ENCODE measurements at places on chromosomes 13 and 19.
A peak's percentile ranks its signal among the peaks of the same experiment; 100 is the strongest.

GRCh38 chr13:49046519-49046918 lies 70.8 kb downstream of the FNDC3A start:
- DNase-seq, result no peak

GRCh38 chr13:74904556-74904955 lies 577.4 kb downstream of the TBC1D4 start:
- DNase-seq, result no peak

DNA sequence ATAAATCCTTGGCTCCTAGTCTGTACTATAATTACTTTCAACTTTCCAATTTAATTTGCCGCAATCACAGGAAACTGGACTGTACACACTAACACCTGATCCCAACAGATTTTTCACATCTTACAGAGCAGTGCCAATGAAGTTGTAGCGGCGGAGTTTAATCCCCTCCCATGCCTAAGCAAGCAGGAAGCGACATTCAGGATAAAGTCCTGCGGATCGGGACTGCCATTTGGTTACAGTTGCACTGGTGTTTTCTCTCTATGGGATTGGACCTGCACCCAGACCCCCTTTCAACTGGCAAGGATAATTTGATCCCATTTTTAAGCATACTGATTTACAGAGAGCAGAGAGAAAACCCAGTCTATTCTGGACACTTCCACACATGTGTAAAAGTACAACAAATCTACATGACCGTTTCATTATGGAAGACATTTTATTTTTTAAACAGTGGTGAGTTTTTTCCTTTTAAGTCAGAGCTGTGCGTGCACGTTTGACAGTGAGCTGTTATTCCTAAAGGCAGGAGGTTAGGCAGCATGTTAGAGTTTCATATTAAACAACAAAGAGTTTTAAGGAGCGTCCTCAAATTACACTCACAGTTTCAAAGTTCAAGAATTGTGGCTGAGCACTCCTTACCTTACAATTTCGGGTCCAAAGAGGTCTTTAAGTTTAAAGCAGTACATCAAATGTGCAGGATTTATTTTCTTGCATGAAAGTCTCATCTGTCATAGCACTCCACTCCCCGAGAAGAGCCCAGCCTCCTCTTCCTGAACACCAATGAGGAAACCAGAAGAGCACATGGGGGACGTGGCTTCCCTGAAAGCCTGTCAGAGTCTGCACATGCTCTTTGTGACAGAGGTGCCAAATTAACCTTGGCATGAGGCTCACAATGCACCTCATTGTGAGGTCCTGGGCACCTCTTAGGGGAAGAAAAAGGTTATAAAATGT lies 141.6 kb upstream of the RFC3 start:
- peak; percentile 72 for DNase-seq

DNA sequence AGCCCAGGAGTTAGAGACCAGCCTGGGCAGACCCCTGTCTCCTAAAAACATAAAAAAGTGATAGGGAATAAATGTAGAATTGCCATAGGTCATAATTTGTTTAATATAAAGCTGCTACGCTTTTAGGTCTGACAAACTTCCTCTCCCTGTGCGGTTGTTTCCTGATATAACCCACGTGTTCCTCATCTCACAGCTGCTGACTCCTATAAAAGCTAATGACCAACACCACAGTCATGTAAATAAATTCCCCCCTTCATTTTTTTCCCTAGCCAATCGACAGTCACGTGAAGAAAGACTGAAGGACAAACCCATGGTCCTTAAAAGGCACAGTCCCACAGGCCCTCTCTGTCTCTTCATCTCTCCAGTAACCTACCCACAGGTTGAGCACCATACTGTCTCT lies 27.5 kb downstream of the ZNF266 start:
- no peak for DNase-seq

DNA sequence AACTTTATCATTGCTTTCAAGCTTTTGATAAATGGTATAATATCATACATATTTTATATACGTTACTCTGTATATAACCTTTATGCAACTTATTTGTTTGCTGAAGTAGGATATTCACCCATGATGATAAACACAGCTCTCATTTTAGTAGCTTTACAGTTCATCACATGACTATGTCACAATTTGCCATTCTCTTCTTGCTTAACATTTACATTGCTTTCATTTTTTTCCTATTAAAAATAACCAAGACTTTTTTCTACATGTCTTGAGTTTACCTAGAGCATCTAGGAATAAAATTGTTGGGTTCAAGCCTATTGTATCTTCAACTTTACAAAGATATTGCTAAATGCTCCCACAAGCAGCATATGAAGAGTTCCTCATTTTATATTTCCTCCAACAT lies 54.0 kb downstream of the KCNRG start:
- DNase-seq, result no peak

- DNase-seq, result peak; percentile 82
Measured at GRCh38 chr13:48222358-48223301, 10.4 kb upstream of the ITM2B start.

- DNase-seq, result no peak
Measured at GRCh38 chr13:41701676-41702075, 244.3 kb downstream of the RGCC start.

DNA sequence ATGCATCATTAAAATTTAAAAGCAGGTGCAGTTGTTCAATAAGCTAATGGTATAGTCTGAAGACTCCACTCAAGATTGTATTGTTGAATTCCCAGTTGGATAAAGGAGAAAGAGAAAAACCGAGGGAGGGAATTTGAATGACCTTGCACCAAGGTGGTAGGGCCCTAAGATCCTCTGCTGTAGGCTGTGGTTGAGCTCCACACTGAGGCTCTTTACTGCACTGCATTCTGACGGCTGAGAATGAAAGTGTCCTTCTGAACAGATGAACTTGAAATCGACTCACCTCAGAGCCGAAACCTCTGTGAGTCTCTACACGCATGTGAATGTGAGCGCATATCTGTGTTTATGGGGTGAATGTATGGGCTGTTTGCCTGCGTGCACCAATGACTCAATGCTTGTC lies 388.9 kb upstream of the DACH1 start:
- DNase-seq, result no peak

- no peak for DNase-seq
Measured at GRCh38 chr13:90427322-90428272, 919.9 kb upstream of the MIR17HG start.

DNA sequence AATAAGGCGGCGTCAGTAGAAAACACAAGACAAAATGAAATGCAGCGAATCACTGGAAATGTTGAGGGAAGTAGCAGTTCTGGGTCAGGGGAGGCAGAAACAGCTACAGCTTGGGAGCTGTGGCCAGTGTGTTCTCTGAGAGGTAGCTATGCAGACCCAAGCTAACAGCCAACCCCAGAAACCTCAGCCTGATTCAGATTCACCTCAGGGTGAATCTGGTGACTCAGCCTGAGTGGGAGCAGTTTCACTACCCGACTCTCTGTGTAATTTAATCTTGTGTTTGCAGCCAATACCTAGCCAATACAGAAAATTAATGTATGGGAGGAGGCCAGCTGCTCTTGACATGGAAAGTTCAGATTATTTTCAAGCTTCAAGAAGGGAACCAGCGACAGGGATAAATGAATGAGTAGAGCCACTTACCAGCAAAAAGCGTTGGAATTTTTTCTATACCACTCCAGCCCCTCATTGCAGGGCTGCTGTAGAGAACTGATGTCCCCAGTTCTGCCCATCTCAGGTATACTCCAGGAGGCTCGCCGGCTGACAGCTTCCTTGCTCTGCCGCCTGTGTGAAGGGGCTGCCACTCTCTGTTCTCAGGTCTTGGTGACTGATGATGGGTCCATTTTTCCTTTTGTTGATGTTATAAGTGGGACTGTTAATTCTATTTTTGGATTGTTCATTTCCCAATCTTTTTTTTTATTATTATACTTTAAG lies 8.9 kb downstream of the IGFL3 start:
- no peak for DNase-seq

DNA sequence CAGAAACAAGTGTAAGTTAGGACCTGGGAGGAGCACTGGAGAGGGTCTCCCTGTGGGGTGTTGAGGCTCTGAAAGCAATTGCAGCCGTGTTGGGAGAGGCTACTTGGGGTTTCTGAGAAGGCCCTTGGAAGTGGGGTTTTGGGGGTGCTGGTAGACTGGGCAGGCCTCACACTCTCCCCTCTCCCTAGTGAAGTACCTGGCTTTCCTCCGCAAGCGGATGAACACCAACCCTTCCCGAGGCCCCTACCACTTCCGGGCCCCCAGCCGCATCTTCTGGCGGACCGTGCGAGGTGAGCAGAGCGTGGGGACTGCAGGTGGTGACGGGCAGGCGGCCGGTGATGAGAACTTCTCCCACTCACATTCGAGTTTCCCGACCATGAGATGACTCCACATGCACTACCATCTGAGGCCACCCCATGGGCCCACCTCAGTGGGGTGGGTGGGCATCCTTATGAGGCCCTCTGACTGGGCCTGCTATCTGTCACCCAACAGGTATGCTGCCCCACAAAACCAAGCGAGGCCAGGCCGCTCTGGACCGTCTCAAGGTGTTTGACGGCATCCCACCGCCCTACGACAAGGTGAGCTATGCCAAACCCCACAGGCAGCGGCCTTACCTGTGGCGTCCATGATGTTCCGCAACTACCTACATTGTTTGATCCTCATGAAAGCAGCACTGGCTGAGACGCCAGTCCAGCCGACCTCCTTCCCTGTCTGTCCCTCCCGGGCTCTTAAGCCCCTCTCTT lies 3.0 kb downstream of the RPL13A start:
- no peak for DNase-seq

- no peak for DNase-seq
Measured at GRCh38 chr19:46453661-46454060, 17.7 kb downstream of the PNMA8A start.

DNA sequence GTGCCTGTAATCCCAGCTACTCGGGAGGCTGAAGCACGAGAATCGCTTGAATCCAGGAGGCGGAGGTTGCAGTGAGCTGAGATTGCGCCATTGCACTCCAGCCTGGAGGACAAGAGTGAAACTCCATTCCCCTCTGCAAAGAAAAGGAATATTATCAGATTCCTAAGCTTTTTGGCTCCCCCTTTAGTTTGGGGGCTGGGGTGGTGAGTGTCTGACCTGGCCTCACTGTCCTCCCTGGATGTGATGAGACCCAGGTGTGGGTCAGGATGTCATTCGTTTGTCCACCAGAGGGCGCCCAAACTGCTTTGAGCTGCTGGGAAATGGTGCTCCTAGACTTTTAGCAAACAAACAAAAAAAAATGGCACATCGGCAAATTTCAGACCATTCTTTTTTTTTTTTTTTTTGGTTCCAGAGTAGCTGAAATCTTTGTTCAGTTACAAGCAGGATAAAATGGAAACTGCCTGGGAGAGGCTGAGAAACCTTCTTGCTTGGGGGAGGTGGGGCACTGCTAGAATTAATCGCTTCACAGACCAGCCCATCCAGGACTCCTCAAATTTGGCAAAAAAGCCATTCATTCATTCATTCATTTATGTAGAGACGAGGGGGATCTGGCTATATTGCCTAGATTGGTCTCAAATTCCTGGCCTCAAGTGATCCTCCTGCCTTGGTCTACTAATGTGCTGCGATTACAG lies 29.4 kb downstream of the SPC24 start:
- DNase-seq, result peak; percentile 78

DNA sequence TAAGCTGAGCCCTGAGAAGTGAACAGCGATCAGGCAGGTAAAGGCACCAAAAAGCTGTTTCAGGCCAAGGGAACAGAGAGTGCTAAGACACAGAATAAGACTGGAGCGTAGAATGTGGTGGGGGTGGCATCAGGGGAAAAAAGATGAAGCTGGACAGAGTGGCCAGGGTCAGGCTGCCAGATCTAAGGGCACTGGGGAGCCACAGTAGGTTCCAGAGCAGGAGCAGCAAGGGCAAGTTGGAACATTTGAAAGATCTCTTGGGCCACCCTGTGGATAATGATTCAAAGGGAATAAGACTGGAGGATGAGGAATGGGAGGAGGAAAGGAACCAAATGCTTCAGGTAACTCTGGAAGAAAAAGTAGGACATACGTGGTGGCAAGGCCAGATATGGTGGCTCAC lies 6.5 kb upstream of the PLIN3 start:
- DNase-seq, result no peak

DNA sequence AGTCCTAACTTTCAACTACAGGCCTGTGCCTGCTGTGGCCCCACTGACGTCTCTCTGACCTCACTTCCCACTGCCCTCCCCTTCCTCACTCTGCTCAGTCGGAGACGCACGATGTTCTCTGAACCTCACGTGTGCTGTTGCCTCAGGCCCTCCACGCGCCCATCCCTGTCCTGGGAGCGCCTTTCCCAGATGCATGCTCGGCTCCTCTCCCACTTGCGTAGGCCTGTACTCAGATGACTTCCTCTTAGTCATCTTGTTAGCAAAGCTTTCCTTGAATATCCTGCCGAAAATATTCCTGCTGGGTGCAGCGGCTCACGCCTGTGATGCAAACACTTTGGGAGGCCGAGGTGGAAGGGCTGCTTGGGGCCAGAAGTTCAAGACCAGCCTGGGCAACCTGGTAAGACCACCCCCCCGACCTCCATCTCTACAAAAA lies 9.3 kb upstream of the SYT5 start:
- DNase-seq, result no peak

GRCh38 chr13:112674412-112675365 lies 15.1 kb upstream of the ATP11A start:
- DNase-seq, result no peak

DNA sequence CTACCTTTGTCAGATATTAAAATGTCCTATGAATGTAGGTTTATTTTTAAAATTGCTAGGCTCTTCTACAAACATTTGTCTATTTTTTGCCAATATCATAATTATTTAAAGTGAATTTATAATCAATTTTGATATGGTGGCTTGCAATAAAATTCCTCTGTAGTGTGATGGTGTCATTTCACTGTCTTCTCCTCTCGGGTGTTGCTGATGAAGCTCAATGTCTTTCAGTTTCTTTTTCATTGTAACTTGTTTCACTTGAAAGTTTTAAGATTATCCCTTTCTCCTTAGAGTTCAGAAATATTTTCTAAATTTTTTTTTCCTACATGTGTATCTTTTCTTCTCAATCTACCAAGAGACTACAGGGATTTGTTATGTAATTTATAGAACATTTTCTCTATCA lies 267.1 kb upstream of the EDNRB start:
- DNase-seq, result no peak

DNA sequence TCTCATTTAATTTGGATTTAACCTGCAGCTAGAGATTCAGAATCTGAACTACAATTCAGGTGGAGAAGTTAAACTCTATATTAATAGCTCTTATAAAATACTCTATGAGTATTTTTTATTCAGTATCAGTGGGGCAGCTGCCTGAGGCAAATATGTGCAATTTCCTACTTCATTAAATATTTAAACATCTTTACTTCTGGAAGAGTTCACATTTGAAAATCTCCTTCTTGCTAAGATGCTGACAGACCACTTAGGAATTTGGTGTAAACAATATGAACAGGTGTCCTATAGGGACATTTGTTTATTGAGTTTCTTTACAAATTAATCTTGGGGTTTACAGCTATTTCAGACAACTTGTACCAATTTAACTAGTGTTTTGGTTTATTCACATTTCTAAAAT lies 20.4 kb downstream of the STARD13 start:
- no peak for DNase-seq

DNA sequence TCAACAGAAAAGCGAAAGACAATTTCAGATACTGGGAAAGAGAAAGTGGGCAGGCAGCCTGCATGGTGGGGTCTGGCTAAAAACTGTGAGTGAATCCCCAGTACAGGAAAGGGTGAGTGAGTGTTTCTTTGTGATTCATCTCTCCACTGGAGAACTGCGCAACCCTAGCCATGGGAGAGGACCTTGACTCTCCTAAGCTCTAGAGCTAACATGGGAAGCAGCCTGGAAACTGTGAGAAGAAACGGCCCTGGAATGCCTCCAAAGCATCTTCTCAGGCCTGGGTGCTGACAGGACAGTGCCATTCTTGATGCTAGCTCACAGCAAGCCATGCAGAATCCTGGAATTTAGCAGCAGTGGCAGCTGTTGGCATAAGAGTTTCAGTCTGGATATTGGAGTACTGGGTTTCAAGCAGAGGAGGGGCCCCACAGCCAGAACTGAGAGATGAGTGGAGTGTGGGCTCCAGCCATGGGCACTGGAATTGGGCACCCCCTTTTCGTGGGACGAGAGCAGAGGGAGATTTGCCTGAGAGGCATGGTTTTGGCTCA lies 18.7 kb upstream of the SLAIN1 start:
- no peak for DNase-seq
